IMR-90 (cell line): ENCODE measurements at places on chromosomes 2 and 18.
A peak's percentile ranks its signal among the peaks of the same experiment; 100 is the strongest.

GRCh38 chr18:36411745-36412168, 114.2 kb downstream of the FHOD3 start:
- no peak overlapping the region for H3K27ac ChIP-seq
- H3K27me3 ChIP-seq, result no peaks in the 10 kb centered on the region
- peak; percentile 19 for DNase-seq
- H3K36me3 ChIP-seq, result no peaks in the 10 kb centered on the region
- no peaks in the 10 kb centered on the region for H3K4me1 ChIP-seq

- no peak for DNase-seq
- no peaks in the 10 kb centered on the region for H3K36me3 ChIP-seq
- H3K4me3 ChIP-seq, result no peak overlapping the region
- H3K27ac ChIP-seq, result no peak overlapping the region
- H3K27me3 ChIP-seq, result peaks cover 2% of the 10 kb centered on the region; the same call in 1 of the 2 replicates
- 0 out of 2 replicates have a peak, but pooled peaks cover 2% of the 10 kb centered on the region for H3K4me1 ChIP-seq
Measured at GRCh38 chr2:109632158-109632789, 18.1 kb downstream of the SOWAHC start.

DNA sequence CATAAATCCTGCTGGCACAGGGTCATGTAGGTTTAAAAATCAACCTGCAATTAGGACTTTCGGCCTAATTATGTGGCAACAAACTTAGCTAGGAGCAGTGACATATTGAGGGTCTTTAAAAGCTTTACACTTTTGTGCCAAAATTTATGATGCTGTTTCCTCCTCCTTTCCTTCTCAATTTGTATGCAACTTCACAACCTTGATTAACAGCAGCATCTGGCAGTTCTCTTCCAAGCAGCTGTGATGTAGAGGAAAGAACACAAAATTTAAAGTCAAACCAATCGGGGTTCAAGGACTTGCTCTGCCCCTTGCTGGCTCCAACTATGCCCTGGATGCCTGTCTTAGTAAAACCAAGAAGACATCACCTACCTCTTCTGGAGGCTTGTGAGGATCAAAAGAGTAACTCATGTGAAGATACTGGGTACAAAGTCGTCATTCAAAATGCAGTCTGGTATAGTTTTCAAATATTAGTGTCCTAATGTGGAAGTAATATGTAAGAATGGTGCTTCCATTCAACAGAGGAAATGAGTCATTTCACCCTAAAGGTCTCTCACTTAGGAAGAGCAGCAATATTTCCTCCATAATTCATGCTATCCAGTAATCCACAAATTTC, 94.7 kb downstream of the ANKRD44 start:
- H3K27me3 ChIP-seq, result no peaks in the 10 kb centered on the region
- H3K36me3 ChIP-seq, result no peaks in the 10 kb centered on the region
- no peak overlapping the region for H3K4me3 ChIP-seq
- H3K27ac ChIP-seq, result no peak overlapping the region

- no peak overlapping the region for H3K4me3 ChIP-seq
- H3K27me3 ChIP-seq, result no peaks in the 10 kb centered on the region
- H3K4me1 ChIP-seq, result no peaks in the 10 kb centered on the region
- no peak for DNase-seq
Measured at GRCh38 chr2:235921508-235922191, 246.5 kb downstream of the GBX2 start.

- peak; percentile 33 for DNase-seq
- H3K4me3 ChIP-seq, result no peak overlapping the region
- H3K4me1 ChIP-seq, result peaks cover 5% of the 10 kb centered on the region
- H3K27me3 ChIP-seq, result no peaks in the 10 kb centered on the region
- H3K36me3 ChIP-seq, result no peaks in the 10 kb centered on the region
Measured at GRCh38 chr2:53505826-53506225, 261.8 kb upstream of the CHAC2 start.

DNA sequence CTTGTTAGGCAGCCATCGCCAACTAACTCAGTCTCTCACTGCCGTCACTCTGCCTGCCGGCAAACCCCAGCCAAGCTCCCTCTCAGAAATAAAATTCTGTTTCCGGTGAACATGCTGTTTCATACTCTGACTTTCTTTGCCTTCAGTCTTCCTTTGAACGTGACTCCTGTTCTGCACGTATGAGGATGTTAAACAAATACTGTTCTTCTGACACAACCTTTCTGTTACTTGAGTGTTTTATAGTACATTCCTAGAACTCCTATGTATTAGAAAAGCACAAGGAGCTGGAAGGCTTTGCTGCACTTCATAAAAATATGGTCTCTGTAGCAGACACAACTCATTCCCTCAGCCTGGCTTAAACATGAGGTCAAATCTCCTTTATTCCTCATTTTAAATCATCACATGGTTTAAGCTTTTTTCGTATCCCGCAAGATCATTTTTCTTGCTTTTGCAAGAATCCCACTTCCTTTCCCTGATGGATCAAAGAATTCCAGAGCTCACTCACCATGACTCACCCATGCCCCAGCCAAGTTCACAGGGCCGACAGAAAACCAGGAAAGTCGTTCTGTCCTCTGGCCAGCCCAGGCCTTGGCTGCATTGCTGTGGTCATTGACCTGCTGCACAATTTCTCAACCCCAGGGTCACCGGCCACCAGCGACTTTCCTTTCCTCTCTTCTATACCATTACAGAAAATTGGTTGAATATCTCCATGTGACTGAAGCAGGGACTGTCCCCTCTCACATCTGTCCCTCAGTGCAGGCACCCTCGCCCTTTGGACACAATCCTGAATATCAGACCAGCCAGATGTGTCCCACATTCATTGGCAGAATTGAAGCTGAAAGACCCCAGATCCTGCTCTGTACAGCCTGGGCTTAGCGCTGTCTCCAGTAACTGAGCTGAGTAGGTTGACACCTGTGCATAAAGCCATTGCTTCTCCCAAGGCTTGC, 183.1 kb upstream of the ARL4C start:
- H3K4me3 ChIP-seq, result peak overlapping the region; percentile 5; the same call in 1 of the 2 replicates
- H3K36me3 ChIP-seq, result no peaks in the 10 kb centered on the region
- H3K27me3 ChIP-seq, result no peaks in the 10 kb centered on the region

DNA sequence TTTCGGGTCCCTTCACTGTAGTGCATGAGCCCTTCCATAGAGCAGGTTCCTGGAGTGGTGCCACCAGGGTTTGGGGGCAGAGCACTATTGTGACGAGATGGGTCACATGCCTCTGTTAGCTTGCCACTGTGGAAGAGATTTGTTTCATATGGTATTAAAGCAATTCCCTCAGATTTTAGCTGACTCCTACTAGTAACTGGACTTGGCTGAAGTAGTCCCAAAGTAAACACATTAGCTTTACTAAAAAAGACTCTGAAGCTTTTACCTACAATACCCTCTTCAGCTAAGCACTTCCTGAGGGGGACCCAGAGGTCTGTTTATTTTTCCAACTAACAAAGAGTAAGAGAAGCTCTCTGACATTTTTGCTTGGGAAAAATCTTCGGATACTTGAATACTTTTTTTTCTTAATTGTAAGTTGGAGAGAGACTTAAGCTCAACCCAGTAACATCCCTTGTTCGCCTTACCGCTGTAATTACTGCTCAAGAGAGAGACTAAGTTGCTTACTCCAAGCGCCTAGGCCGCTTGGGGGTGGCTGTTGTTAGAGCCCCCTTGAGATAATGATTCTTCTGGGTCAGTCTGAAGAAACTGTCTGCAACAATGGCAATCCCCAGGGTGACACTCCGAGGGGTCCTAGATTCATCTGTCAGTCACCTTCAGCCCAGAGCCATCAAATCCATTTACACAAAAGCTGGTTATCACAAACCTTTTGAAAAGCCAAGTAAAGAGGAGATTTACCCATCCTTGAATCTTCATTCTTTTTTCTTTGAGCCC, 177.4 kb downstream of the FIGN start:
- H3K27me3 ChIP-seq, result no peaks in the 10 kb centered on the region
- H3K4me3 ChIP-seq, result no peak overlapping the region
- no peak for DNase-seq
- no peaks in the 10 kb centered on the region for H3K4me1 ChIP-seq
- no peak overlapping the region for H3K27ac ChIP-seq
